ENCODE measurements at places on chromosomes 5 and 9.

GRCh38 chr9:38621434-38622287 lies 1.3 kb upstream of the ANKRD18A start:
- peak; percentile 78 for DNase-seq

DNA sequence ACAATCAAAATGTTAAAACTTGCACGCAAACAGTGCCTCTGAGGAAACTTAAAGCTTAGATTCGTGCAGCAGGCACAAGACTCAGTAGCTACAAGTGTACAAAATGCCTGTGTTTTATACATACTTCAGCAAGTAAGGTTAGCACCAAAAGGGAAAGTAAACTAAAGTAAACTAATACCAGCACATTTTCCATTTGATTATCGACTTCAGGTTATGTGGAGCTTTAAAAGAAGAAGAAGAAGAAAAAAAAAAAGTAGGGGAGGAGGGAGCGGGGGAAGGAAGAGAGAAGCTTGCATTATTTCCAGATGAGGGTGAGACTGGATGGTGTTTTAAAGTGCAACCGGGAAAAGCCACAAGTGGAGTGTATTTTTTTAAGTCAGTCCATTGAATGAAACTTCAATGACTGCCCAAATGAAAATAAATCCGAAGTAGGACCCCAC lies 596 bp upstream of the ADAMTS6 start:
- DNase-seq: no peak

- no peak for DNase-seq
These were observed 255.1 kb downstream of the MAT2B start for GRCh38 chr5:163760498-163760897.

DNA sequence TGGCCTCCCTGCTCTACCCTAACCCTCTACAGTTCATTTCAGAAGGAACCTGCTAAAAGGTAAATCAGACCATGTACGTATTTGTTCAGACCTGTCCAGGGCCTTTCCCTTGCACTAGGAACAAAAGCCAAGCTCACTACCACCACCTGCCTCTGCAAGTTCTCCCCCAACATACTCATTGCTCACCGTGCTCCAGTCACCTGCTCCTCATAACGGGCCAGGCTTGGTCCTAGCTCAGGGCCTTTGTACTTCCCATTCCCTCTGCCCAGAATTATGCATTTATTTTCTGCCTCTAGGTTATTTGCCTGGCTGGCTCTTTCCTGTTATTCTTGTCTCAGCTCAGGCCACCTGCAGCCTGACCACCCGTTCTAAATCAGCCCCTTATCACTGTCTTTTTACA lies 4.8 kb upstream of the FGF1 start:
- DNase-seq: no peak

DNA sequence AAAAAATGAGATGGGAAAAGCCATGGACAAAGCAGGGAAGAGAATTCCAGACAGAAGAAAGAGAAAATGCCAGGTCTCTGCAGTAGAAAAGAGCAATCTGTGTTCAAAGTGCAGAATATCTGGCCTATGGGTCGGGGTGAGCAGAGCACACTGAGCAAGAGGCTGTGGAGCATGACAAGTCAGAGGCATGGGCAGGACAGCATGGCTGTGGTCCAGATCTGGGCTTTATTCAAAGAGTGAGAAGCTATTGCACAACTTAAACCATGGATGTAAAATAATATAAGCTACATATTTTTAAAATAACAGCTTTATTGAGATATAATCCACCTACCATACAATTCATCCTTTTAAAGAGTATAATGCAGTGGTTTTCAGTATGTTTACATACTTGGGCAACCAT lies 133.1 kb upstream of the SPDL1 start:
- no peak for DNase-seq

DNA sequence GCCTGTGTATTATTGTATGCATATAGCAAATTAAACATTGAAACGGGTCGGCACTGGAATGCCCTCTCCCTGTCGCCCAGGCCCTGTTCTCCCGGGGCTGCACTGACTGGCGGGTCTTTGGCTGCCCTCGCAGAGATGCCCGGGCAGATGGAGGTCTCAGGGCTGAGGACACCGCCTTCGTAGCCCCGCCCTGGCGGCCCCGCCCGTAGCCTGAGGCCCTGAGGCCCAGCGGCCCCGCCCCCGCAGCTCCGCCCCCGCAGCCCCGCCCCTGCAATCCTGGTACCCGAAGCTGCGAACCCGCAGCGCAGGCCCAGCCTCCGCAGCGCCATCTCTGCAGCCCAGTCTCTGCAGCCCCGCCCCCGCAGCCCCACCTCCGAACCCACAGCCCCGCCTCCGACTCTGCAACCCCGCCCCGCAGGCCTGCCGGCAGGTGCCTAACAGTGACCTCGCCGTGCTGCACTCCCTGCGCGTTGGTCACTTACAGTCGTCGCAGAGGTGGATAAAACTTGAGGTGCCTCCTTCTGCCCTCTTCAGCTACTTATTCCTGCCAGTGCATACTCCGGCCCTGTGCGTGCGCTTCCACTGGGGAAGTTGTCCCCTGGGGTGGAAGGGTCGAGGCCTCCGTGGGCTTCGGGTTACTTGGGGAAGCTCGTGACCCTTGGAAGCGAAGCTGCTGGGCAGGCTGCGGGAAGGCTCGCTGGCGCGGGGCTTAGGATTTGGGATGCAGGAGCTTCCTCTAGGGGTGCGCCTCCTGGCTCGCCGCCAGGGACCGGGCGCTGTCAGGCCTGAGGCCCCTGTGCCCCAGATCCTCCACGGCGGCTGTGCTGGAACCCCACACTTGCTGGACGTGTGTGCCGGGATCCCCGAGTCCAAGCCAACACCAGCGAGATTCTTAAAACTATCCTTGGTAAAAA lies 72.3 kb downstream of the ICE1 start:
- DNase-seq: peak; percentile 88

DNA sequence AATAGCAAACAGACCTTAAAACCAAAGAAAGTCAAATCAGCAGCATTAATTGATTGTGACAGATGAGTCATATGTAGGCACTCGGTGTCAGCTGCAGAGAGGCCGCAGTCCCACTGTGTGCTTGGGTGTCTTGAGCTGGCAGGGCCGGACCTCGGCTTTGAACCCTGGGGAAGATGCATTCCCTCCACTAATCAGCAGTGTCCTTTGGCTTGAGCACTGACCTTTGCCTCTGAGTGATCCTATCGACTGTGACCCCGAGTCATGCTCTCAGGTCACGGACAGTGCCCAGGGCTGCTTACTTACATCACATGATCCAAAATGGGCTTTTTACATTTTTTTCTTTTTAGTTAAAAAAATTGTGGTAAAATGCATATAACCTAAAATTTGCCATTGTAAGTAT lies 188.7 kb downstream of the GADD45G start:
- peak; percentile 16 for DNase-seq

DNA sequence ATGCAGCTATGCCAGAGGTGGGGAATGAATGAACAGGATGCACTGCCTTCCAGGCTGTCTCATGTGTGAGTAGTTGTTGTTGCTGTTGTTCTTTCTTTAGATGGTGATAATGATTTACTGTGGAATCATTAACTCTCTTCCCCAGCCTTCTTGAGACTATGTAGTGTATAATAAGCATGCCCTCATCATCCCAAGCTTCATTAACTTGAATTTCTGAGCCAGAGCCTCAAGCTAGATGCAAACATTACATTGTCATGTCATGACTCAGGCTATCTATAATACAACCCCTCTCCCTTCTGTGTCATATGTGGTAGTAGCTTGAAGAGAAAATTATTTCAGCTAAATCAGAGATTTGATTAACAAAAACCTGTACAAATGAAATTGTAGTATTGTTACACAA lies 10.0 kb upstream of the ADAMTSL1 start:
- no peak for DNase-seq

- peak; percentile 88 for DNase-seq
These were observed 798 bp downstream of the REEP5 start for GRCh38 chr5:112921026-112921832.

DNA sequence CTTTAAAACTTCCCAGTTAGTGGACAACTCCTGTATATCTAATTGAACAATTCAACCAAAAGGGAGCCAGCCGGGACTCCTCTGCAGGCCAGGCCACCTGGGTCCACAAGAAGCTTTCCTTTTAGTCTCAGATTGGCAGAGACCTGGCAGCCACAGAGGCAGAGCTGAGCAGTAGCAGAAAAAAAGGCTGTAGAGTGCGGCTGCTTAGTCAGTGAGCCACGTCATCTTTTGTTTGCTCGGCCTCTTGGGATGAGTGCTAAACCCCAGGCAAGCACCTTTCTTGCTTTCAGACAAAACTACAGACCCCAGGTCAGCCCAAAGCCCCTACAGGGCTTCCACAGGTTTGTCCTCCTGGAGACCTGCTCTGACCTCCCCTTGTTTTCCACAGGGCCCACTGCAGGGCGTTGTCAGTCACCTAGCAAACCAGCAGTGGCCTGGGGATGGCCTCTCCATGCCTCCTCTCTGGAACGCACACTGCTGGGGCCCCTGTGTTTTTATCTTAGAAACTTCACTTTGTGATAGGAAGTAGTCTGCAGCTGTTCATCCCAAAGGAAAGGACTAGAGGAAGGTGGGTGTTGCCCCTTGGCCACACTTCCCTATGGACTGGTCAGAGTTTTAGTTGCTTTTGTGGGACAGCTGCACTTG lies 49.9 kb downstream of the SHB start:
- DNase-seq: no peak

GRCh38 chr9:13568841-13569601 lies 289.5 kb upstream of the MPDZ start:
- DNase-seq: no peak

- DNase-seq: no peak
These were observed 83.5 kb upstream of the CCL21 start for GRCh38 chr9:34793428-34793827.

DNA sequence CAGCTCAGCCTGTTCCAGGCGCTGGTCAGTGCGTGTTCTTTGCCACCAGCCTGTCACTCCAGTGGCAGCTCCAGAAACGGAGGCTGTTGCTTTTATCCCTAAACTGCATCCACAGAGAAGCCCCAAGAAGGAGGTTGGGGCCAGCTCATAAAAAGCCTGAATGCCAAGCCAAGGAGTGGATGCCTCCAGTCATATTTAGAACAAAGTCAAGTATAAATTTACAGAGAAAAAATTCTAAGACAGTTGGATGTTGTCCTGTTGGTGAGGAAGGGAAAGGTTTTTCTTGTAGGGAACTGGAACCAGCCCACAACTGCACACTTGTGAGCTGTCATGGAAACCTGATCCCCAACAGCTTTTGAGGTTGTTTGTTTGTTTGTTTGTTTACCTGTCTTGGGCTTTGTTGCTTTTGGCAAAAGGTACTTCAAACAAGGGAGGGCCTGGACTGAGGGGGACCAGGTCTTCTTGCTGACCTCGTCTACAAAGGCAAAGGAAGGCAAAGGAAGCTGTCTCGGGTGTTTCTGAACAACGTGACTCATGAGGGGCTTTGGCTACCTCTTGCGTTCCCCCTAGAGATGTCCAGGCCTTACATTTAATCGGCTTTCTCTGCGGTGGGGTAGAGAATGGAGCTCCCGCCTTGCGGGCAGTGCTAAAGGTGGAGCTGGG lies 36.7 kb downstream of the OLFML2A start:
- no peak for DNase-seq

DNA sequence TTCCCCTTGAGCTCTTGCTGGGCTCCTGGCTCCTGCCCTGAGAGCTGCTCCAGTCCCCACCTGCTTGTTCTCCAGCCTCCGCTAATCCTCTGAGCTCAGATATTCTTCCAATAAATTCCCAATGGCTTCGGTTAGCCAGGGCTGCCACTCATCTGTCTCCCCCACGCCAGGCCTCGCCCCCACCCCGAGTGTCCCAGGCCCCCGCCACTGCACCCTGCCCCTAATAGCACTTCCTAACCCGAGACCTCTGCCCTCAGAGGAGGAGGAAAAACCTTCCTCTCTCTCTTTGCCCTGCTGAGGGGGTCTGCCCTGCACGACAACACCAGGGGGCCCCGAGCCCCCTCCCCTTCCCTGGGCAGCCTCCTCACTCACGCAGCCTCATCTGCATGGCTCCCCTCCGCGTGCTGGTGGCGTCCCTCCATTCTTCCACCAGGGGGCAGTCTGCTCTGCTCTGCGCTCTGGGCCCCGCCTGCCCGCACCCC lies 5.4 kb upstream of the LCN15 start:
- DNase-seq: peak; percentile 76

- no peak for DNase-seq
These were observed 19.1 kb downstream of the NADK2 start for GRCh38 chr5:36222620-36223019.

DNA sequence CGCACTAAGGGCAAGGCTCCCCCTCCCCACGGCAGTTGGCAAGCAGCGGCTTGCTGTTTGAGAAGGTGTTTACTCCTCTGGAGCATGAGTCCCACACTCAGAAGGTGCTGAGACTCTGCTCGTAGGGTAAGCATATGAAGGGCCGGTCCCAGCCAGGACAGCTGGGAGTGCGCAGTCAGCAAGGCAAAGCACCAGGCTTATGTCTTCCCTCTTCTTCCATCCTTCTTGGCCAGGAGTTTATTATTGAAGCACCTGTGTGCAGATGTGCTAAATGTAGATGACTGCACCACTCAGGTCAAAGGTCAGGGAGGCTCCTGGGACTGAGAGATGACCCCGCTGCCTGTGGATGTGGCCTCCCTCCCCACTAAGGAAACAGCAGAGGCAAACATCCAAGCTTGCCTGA lies 27.0 kb upstream of the CDKN2AIPNL start:
- DNase-seq: no peak

DNA sequence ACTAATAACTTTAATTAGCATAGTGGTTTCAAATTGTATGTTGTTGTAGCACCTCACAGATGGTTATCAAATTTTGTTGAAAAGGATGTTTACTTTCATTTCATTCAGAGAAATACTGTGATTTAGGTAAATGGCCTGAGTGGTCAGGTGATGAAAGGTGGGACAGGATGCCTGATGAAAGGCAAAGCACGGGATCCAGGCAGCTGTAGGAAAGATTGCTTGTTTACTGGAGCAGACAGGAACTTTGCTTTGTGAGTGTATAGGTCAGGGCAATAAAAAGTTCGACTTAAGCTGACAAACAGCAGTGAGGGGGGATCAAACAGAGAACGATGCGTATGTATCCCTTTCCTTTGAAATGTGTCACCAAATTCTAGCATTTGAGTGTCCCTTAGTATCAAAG lies 19.0 kb downstream of the KIAA1958 start:
- no peak for DNase-seq

DNA sequence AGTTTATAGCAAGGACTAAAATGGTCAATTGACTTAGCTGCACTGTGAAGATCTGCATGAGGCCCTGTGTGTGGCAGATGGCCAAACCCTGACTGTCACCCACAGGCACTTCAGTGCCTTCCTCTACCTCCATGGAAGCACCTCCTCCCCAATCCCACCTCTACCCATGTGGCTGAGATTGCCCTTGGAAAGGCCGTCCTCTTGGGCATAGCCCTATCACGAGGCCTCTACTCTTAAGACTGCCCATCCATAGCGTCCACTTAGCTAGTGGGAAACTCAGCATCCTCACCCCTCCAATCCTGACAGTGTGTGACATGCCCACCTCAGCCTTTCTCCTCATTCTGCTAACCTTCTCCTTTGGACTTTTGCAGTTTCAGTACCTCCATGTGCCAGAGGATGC lies 510.2 kb downstream of the BNC2 start:
- DNase-seq: no peak

- no peak for DNase-seq
These were observed 2.0 kb downstream of the RNF44 start for GRCh38 chr5:176535101-176535663.

- DNase-seq: no peak
These were observed 171.3 kb downstream of the APBA1 start for GRCh38 chr9:69500896-69501295.

- DNase-seq: no peak
These were observed 142.8 kb upstream of the EFNA5 start for GRCh38 chr5:107813559-107813958.

GRCh38 chr5:55613112-55613868 lies 78.5 kb upstream of the PLPP1 start:
- no peak for DNase-seq

- DNase-seq: peak; percentile 84
These were observed 978 bp downstream of the P4HA2 start for GRCh38 chr5:132226516-132227234.

Measured in posterior vena cava (tissue), 2 donors.